Stimulated activated CD8-positive, alpha-beta memory T cell treated with anti-CD3 and anti-CD28 coated beads, Interleukin-7, amount 100 ng/mL, for 4 hours (primary cell): ENCODE measurements at places on chromosomes 2 and 18.
A peak's percentile ranks its signal among the peaks of the same experiment; 100 is the strongest.

DNA sequence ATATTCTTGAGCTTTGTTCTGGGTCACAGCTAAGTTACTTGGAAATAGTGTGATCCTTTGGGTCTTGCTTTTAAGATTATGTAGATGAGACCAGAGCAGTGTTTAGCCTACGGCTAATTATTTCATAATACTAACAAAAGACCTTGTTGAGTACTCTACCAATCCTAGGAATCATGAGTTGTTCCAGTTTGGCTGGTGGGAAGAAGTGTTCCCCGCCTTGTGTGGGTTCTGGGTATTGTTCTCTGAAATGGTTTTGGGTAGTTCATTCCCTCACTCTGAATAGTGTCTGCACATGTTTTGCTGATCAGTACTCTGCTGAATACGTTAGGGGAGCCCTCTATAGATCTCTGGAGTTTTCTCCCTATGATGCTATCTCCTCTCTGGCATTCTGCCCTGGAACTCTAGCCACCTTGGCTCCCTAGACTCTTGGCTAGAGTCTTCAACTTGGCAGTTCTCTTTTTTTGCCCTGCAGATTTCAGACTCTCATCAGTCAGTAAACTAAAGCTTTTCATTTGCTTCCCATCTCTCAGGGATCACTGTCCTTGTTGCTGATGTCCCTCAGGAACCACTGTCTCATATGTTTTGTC, 48.4 kb downstream of the NEMP2 start:
- DNase-seq = no peak

- DNase-seq = no peak
Measured at GRCh38 chr2:235043762-235044500, 92.1 kb downstream of the SH3BP4 start.

GRCh38 chr2:217799563-217800432, 203.0 kb downstream of the TNS1 start:
- DNase-seq = no peak

- DNase-seq = no peak
Measured at GRCh38 chr2:188727846-188728245, 246.3 kb upstream of the COL3A1 start.

DNA sequence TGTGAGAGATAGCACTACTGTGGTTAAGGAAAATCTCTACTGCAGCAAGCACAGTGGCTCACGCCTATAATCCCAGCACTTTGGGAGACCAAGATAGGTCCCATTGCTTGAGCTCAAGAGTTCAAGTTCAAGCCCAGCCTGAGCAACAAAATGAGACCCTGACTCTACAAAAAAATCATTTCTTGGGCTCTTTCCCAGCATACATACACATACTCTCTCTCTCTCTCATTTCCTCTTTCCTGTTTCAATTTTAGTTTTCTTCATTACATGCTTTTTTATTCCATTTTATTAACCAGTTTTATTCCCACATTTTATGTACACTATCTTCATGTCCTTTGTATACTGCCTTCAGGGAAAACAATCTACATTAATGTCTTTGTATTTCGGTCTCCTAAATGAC, 14.6 kb downstream of the WDR33 start:
- DNase-seq = no peak

DNA sequence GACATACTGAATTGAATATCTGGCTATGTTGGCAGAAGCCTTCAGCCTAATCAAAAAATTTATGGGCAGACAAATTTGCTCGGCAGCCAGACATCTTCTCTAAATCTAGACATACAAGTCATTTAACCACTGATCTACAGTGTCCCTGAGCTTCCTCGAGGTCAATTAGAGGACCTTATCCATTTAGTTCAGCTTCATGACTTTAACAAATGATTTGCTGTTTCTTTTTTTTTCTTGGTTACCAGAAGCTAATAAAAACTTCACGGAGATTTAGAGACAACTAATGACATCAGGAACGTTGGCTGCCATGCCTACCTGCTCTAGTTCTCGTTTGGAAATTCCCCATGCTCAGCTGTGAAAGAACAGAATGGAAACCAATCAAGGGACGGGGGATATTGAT, 223.8 kb downstream of the BCL2 start:
- DNase-seq = no peak

GRCh38 chr18:63883617-63884016, 3.9 kb upstream of the SERPINB2 start:
- DNase-seq = no peak

- no peak for DNase-seq
Measured at GRCh38 chr18:59446012-59446411, 86.9 kb upstream of the LMAN1 start.

GRCh38 chr2:213848631-213849030, 562.2 kb upstream of the VWC2L start:
- DNase-seq = no peak

DNA sequence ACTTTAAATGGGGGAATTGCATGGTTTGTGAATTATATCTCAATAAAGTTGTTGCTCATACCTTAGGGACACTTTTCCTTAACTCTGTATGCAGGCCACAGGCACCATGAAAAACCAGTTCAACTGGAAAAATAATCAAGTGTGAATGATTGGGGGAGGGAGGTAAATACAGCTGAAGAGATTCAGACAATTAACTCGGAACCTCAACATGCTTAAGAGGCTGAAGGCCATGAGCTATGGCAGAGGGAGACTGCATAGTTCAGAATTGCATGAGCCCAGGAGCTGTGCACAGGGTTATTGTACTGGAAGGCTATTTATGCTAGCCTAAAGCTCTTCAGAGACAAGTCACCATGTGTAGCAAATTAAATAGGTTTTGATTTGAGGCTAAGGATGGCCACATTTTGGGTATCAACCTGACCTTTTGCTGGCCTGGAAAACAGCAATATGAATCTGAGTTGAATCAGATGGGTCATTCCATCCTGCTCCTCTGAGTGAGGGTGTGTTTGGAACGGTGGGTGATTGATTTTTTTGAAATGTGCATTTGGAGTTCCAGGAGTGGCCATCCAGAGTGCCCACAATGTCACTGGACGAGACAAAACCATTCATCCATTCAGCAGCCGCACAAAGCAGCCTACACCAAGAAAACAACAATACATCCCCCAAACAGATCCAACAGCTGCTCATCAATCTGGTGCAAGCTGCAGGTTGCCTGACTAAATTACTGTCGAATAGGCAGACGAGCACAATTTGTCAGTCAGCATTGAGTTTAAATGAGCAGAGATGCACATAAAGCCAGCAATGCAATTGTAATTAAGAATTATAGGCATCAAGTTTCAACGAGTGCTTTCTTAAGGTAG, 42.5 kb downstream of the HRH4 start:
- no peak for DNase-seq

DNA sequence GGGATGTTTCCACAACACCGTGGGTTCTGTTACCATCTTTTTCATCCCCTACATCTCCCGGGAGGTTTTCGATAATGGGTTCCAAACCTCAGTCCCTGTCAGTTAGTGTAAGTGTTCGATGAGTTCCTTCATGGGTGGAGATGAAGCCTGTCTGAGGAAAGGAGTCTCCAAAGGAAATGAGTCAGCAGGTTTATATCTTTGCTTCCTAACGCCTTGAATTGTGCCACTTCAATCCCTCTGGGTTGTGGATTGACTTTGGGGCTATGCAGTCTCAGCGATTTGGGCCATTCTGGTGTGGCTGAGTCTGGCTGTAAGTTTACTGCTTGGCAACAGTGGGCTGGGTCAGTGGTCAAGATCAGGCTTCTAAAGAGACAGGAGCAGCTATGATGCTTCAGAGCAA, 1.2 kb downstream of the SERPINB5 start:
- no peak for DNase-seq

DNA sequence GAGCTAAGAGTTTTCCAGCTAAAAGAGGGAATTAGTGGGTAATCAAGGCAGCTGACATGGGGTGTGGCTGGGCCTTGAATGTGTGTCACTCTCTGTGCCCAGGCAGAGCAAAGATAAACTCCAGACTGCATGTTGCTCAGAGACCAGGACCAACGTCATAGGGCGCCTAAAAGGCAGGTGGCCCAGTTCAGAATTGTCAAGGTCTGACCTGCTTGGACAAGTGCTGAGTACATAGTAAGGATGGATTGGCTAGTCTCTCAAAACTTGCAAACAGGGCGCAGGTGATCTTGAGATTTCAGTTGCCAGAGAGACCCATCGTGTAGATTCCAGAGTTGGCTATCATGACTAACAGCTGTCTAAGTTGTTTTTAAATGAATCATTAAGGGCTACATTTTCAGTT, 19.0 kb downstream of the CLUL1 start:
- DNase-seq = no peak

DNA sequence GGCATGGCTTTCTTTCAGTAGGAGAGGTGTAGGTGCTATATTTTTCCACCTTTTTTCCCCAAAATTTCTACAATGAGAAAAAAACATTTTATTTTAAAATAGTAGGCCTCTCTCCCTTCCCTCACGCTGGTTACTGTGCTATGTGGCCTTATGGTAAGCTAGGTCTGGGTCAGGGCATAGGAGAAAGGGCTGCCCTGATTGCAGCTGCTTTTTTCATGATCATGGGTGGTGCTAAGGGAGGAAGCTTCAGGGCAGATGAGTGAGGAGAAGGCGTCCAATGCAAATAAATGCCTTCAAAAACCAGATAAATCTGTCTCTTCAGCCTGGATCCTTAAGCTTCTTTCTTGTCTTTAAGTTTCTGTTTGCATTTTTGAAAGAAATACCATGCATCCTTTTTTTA, 246.4 kb downstream of the ALPK2 start:
- DNase-seq = no peak

DNA sequence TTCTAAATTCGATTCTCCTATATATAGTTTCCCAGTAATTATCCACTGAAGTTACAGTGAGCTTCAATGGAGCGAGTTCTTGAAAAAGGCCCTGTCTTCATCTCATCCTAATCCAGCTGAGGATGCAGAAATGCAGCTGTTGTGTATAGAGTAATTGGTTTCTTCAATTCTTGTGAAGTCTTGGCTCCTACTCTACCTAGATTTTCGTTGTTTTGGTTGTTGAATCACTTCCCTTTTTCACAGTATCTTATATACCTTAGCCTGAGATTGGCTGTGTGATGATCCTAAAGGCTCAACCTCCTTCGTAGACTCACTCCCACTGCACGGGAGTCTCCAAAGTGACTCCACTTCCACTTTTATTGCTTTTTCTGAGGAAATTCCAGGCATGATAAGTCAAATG, 280.4 kb downstream of the PARD3B start:
- no peak for DNase-seq

- DNase-seq = no peak
Measured at GRCh38 chr2:229715895-229716507, 1.6 kb upstream of the DNER start.

DNA sequence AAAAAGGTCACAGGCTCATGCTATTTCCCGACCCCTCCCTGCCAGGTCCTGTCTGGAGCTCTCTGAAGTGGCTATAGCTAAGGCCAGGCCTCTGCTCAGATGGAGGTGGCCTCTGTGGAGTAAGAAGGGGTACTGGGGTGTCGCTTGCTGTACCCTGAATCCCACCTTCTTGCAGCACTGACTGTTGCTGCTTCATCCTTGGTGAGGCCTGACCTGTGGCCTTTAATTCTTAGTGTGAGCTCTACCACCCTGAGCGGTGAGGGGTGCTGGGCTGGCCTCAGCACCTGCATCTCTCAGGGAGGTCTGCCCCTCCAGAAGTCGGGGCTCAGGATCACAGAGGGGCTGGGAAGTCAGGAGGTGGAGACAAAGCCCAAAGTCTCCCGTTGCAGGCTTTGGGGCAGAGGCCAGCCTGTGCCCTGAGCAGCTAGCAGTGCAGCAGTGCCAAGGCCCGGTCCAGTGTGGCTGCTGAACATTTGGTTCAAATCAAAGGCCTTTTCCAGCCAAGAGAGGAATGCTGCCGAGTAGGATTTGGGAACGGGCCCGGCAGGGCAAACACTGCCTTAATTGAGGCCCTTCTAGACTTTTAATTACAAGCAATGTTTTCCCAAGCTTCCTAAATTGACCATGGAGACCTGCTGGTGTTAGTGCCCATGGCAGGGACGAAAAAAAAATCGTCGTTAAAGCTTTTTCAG, 133.5 kb upstream of the HAAO start:
- DNase-seq = no peak

GRCh38 chr2:44104855-44105271, 63.8 kb upstream of the PPM1B start:
- no peak for DNase-seq

- DNase-seq = no peak
Measured at GRCh38 chr2:232541195-232541960, 1.9 kb downstream of the CHRNG start.

- peak; percentile 83 for DNase-seq
Measured at GRCh38 chr2:9752441-9753275, 90.6 kb upstream of the TAF1B start.

GRCh38 chr18:79111483-79111882, 42.3 kb downstream of the ATP9B start:
- DNase-seq = no peak

- no peak for DNase-seq
Measured at GRCh38 chr2:8197101-8197500, 484.8 kb upstream of the ID2 start.

GRCh38 chr2:120261387-120262006, 8.8 kb downstream of the RALB start:
- no peak for DNase-seq

DNA sequence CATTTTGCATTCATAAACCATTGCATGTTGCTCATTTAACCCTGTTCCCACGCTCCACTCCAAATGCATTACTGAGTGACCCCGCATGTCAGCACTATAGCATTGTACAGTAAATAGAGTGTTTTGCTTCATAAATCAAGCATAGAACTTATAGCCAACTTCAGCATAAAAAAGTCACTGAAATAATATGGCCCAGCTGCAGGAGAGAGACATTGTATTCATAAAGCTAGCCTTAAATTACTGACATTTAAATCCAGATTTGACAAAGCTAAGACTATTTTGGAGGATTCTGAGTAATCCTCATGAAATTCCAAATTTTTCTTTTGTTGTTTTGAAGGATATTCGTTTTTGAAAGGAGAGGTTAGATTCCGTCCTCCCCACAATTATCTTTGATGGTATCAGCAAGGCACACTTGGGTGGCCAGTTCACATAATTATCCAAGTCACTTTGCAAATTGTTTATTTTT, 320.9 kb upstream of the TCF4 start:
- DNase-seq = no peak

DNA sequence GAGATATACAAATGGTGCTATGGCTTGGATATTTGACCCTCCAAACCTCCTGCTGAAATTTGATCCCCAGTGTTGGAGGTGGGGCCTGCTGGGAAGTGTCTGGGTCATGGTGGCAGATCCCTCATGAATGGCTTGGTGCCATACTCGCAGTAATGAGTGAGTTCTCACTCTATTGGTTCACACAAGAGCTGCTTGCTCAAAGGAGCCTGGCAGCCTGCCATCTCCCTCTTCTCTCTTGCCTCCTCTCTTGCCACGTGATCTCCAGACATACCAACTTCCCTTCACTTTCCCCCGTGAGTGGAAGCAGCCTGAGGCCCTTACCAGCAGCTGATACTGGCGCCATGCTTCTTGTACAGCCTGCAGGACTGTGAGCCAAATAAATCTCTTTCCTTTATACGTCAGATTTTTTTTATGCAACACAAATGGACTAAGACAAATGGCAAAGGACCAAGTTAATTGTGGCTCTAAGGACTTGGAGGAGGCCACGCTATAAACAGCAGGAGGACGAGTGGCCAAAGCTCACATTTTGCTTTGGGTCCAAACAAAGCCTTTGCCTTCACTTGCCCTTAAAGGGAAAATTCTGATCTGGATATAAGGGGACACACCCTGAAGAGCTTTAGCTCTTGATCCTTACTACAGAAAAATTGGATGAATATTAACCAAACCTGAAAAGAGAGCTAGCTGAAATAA, 214.7 kb downstream of the SS18 start:
- DNase-seq = no peak
